ENCODE measurements at places on chromosomes 4 and X. TPM values are rescaled to one million over a fixed set of nuclear protein-coding genes. Genes with fewer than 3 reads are reported as not detected.
A peak's percentile ranks its signal among the peaks of the same experiment; 100 is the strongest.

The KCND1 gene
- 3.2 TPM for total RNA-seq

The TCEAL7 gene
- 90.0 TPM for total RNA-seq

DNA sequence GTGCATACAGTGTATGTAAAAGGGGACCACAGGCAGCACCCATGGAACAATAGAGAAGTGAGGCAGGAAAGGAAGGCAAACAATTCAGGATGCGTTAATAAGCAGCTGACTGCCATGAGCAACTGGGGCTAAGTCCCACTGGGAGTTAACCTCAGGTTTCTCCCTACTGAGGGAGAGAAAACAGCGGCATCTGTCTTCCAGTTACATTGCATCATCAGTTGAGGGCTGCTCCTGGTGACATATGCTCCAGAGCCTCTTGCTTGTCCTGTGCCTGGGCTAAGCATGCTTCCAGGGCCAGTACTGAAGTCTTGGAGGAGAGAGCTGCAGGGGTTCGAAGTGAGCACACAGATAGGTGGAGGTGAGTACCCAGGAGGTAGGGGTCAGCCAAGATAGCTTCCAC, 24.3 kb downstream of the RAI2 start:
- H3K4me1 ChIP-seq, result no peaks in the 10 kb centered on the region
- H3K27ac ChIP-seq, result no peak overlapping the region
- no peaks in the 10 kb centered on the region for H3K27me3 ChIP-seq
- no peak overlapping the region for H3K4me3 ChIP-seq
- DNase-seq, result no peak

DNA sequence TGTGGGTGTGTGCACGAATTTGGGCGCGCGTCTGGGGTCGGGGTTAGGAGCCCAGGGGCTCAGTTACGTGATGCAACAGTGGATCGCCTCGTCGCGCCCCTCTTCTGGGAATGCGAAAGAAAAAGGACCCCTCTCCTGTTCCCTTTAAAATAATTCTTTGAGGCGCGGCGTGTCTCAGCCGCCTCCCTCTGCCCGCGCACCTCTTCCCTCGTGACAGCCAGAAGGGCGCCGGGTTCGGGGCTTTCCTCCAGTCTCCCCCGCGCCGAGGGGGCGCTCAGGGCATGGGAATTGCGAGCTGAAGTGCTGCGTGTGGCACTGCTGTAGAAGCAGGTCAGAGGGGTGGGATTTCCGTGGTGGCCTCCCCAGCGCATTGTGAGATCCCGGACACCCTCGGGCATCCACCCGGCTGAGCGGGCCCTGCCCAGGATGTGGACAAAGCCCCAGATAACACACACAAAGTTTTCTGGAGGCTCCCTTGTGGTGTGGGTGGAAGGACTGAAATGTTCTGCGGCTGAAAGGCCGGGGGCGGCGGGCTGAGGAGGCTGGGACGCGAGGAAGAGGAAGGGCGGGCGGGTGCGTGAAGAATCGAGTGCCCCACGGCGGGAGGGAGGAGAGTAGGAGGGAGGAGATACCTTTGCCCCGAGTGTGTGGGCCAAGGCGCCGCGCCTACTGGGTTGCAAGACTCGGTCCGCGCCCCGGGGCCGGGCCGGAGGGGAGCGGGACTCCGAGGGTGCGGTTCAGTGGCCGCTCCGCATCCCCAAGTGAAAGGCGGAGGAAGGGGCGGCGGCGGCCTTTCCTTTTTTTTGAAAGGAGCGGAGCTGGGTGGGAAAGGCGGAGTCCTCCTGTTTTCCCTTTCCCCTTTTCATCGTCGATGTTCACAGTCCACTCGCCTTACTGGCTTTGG, 752 bp downstream of the SEPTIN11 start:
- H3K36me3 ChIP-seq, result no peaks in the 10 kb centered on the region
- peak overlapping the region; percentile 66 for H3K4me3 ChIP-seq
- DNase-seq, result peak; percentile 53
- H3K27ac ChIP-seq, result peak overlapping the region; percentile 90

DNA sequence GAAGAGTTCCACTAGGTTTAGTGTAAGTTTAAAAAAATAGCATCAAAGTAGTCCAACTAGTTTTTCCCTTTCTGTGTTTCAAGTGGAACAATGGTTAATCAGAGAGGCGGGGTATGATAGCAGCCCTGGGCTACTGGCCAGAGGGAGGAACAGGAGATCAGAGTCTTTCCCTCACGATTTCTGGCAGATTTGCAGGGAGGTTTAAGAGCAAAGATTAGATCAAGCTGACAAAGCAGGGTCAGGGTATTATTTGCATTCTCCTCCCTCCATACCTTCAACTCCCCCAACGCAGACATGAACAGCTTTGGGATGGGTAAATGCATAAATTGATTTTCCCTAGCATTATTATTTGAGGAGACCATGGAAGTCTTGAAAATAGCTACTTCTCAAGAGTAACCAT, 277.6 kb upstream of the DIAPH2 start:
- DNase-seq, result peak; percentile 30
- no peaks in the 10 kb centered on the region for H3K27me3 ChIP-seq
- no peak overlapping the region for H3K4me3 ChIP-seq

Data from uterus (tissue), 4 donors.